Kidney epithelial cell (primary cell): ENCODE measurements at places on chromosomes 12 and 14.

- DNase-seq, result no peak
Observed at GRCh38 chr12:53211476-53212381, 4.7 kb upstream of the ITGB7 start.

DNA sequence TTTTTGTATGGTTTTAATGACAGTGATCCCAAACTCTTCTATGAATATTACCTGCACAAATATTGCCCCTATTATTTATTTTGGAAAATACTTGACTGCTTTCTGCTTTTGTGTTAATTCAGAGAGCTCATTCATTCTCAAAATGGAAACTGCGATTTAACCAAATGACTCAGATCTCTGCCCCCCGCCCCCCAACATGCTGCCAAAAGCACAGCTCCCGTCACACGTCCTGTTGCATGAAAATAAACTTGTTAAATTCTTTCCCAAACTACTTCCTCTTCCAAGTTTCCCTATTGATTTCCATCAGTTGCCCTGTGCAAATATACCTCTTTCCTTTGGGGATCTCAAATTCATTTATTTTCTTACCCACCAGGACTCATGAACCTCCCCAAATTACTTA, 18.0 kb upstream of the NRDE2 start:
- DNase-seq, result no peak

DNA sequence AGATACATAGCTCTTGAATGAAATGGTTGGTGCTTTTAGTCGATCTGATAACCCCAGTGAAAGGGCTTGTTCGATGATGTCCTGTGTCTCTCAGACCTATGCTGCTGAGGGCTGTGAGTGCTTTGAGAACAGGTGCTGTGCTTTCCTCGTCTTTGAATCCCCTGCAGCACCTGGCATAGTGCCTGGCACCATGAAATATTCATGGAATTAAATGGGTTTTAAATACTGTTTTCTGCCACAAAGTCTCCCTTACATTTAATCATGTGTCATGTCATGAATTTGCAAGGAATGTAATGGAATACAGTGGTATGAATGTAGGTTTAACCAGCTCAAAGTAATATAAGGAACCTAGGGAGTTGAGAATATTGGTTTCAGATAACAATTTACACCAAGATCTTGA, 220.5 kb upstream of the PRICKLE1 start:
- DNase-seq, result no peak

GRCh38 chr12:109563291-109564284, 9.7 kb downstream of the MMAB start:
- DNase-seq, result no peak

GRCh38 chr14:50410071-50410470, 13.4 kb upstream of the CDKL1 start:
- no peak for DNase-seq

DNA sequence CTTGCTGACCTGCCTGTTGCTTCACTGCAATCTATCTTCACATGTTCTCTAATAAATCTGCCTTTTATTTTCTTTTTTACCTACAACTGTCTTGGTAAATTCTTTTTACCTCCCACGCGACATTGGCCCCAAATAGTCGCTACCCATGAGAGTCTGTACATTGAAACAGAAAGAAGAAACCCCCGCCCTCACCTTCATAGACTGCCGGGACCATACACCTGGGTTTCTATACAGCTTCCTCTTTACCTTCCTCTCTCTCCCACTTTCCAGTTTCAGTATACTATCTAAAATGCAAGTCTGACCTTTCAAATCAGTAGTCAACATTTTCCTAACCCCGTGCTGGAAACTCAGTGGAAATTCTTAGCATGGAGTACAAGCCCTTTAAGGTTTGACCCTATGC, 4.8 kb downstream of the SLC8A3 start:
- DNase-seq, result no peak

- DNase-seq, result no peak
Observed at GRCh38 chr12:91052026-91052425, 5.8 kb downstream of the KERA start.

GRCh38 chr14:64968651-64969050, 3.5 kb downstream of the RAB15 start:
- no peak for DNase-seq

GRCh38 chr14:98868866-98869265, 403.1 kb downstream of the BCL11B start:
- no peak for DNase-seq

DNA sequence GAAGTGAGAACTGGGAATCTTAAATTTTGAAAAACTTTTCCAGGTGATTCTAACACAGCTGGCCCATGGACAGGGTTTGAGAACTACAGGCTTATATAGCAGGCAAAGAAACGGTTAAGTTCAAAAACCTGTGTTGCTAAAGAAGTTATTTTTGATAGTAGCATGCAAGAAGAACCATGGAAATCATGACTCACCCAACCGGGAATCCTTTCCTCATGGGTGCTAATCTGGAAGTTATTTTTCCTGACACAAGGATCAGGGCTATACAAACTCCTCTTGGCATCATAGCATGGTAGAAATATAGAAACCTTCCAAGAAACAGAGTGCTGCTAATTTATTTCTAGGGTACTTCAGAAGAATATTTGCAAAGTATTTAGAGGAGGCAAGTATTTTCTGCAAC, 588.7 kb downstream of the CCER1 start:
- no peak for DNase-seq

DNA sequence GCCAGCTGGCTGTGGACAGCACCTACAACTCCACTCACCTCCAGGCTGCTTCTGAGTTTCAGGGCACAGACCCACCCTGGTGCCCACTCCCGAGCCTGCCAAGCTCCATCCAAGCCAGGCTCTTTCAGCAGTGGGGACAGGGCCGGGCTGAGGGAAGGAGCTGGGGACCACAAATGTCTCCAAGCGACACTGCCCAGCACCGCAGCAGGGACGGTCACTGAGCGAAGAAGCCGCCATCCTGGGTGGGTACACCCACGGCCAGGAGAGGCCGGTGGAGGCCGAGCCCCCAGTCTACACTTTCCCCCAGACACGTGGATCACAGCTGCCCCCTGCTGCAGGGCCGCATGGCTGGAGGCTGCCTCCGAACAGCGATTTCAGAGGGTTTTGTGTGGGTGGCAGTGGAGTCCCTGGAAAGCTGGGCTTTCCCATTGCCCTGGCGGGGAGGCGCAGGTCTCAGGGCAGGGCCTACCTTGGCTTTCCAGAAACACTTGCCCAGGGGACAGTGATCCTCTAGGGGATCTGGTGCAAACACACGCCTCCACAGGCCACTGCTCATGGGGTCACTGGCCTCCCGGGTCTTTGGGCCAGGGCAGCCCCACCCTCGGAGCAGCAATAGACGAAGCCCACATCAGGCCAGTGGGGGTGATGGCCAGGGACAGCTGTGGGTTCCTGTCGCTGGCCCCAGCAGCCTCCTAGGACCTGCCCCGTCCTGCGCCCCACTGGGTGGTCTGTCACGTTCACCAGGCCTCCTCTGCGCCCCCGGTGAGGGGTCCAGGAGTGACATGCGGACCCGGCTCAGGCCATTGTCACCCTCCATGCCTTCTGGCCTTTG, 1.2 kb upstream of the GPR132 start:
- DNase-seq, result no peak

- no peak for DNase-seq
Observed at GRCh38 chr12:123038966-123039365, 58.5 kb downstream of the ARL6IP4 start.

DNA sequence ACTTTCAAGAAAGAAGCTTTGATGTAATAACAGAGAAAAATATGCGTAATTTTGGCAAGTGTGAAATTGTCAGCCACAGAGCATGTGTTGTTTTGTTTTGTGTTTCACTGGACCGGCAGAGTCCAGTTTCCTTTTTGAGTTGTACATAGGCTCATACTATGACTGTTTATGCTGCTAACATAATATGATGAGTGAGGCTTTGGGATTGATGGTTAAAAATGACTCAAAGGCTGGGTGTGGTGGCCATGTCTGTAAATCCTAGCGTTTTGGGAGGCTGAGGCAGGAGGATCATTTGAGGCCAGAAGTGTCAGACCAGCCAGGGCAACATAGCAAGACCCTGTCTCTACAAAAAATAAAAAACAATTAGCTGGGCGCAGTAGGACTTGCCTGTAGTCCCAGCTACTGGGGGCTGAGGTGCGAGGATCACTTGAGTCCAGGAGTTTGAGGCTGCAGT, 487.9 kb downstream of the PCNX1 start:
- DNase-seq, result no peak

DNA sequence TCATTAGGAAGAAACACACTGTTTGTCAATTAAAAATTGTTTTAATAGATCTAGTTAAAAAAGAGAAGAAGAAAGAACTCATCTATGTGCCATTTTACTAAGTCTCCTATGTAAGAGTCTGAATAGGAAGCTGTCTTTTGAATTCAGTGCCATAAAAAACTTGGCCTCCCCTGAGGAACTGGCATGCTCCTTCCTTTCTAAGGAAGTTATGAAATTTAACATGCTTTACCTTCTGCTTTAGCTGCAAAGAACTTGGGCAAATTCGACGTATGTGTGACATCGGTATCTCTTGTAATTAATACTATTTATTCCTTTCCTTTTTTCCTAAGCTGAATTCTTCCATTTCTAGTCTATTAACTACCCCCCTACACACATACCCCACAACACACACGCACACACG, 12.5 kb downstream of the TM7SF3 start:
- DNase-seq, result no peak

- no peak for DNase-seq
Observed at GRCh38 chr14:52312931-52313355, 1.2 kb upstream of the PTGER2 start.

DNA sequence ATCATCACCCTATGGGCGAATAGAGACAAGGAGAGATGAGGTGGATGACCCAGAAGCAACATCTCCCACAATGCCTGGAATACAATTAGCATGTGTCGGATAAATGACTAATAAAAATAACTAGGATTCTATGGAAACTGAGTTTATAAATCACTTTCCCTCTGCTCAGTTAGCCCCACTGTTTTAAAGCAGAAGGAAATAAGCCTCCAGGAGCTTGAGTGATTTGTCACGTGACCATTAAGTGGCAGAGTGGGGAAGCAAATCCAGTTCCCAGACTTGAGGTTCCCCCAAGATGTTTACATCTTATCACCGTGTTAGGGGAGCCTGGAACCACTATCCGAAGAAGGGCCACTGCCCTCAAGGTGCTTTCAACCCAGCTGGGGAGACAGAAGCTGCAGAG, 136.5 kb upstream of the CCND2 start:
- no peak for DNase-seq

GRCh38 chr12:76277480-76277879, 70.7 kb downstream of the BBS10 start:
- DNase-seq, result peak; percentile 67

- no peak for DNase-seq
Observed at GRCh38 chr12:49244176-49244575, 20.7 kb upstream of the TUBA1C start.

- DNase-seq, result no peak
Observed at GRCh38 chr14:96573473-96574100, 71.4 kb downstream of the PAPOLA start.

GRCh38 chr12:46446645-46447044, 74.1 kb upstream of the SLC38A2 start:
- DNase-seq, result no peak

DNA sequence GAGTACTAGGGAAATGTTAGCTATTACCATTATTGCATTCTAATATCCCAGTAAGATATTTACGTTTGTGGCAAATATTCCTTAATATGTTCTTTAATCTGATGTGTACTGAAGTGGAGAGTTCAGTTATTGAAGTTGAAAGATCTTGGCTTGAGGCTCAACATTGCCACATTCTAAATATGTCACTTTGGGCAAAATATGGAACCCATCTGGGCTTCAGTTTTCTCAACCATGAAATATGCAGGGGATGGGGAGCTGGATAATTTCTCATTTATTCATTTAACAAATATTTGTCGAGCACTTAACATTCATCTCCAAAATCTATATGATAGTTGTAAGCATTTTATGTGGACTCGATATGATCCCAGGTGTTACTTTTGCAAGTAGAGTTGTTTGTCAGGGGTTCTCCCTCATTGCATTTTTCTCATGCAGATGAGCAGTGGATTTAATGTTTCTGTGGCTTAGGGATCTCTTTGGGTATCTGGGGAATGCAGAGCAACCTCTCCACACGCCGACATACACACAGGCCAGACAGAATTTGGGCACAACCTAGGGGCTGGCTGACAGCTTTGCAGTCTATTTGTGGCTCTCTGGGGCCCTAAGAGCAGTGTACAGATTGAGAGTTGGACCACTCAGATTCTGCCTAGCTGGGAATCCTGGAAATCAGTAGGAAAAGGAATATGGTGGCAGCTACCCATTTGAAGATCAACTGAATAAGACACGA, 26.6 kb upstream of the APPL2 start:
- no peak for DNase-seq

DNA sequence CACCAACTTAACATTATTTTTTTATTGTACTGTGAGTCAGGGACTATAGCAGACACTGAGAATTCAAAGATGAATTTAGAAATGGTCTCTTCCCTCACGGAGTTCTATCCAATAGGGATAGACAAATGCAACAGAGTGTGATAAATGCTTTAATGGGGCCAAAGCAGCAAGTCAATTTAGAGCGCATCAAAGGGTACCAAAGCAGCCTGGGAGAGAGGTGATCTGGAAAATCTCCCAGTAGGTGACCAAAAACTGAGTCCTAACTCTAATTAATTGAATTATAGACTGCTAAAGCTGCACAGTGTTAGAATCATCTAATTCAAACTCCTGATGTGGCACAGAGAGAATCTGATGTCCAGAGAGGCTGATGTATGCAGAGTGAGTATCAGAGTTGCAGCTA, 2.6 kb downstream of the LIN7A start:
- DNase-seq, result no peak

GRCh38 chr14:59360233-59360632, 104.9 kb downstream of the GPR135 start:
- DNase-seq, result no peak

DNA sequence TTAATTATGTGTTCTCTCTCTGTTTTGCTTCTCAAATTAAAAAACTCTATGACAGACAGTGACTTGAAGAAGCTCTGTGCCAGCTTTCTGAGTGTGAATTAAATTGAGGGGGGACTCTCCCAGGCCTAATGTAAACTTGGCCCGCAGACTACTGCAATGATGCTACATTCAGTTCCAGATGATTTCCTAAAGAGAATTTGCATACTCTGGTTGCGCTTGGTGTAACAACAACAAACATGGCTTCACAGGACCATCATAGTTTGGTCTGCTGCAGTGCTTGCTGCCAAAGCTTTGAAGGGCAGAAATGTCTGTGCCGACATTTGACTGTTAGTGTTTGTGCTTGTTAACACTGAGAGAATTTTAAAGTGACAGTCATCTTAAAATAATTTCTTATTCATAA, 25.0 kb downstream of the CFAP54 start:
- DNase-seq, result no peak

- DNase-seq, result no peak
Observed at GRCh38 chr14:36818246-36818645, 156.6 kb downstream of the PAX9 start.

DNA sequence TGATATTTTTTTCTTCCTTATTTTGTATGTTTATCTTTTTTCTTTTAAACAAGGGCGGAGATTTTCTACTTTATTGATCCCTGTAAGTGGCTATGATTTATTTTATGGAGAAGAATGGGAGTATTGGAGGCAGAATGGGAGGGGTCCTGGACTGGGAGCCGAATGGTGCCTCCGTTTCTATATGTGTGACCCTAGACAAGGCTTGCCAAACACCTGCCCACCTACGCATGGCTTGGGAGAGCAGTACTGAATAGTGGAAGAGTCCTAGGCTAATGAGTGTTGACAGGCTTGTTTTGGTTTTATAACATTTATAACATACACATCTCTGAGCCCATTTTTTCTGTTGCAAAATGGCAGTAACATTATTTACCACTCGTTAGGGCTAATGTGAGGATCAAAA, 29.0 kb downstream of the STK38L start:
- no peak for DNase-seq

GRCh38 chr12:40241741-40242140, 16.9 kb downstream of the LRRK2 start:
- no peak for DNase-seq
